NCI-H187 treated with DMSO at 0.1 percent for 48 hours (cell line): ENCODE measurements at places on chromosomes 12 and 14.

GRCh38 chr12:53232646-53233461 lies 845 bp upstream of the RARG start:
- DNase-seq, result no peak

DNA sequence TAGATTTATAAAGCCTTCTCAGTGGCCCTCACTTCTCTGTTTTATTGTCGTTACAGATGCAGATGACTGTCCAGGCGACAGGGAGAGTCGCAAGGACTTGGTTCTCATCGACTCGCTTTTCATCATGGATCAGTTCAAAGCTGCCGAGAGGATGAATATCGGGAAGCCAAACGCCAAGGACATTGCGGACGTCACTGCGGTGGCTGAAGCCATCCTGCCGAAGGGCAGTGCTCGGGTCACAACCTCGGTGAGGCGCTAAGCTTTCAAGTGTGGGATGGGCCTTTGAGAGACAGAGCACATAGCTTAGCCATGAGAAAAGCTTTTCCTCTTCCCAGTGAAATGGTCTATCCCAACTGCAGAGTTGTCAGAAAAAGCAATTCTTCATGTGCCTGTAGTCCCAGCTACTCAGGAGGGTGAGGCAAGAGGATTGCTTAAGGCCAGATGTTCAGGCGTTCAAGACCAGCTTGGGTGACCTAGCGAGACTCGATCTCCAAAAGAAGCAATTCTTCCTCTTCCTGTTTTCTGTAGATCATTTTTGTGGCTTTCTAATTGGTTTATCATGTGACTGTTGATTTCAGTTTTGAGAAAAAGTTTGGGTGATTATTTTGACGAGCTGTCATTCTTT lies 56.4 kb downstream of the EP400 start:
- no peak for DNase-seq

GRCh38 chr12:47935184-47935583 lies 28.2 kb upstream of the TMEM106C start:
- no peak for DNase-seq

DNA sequence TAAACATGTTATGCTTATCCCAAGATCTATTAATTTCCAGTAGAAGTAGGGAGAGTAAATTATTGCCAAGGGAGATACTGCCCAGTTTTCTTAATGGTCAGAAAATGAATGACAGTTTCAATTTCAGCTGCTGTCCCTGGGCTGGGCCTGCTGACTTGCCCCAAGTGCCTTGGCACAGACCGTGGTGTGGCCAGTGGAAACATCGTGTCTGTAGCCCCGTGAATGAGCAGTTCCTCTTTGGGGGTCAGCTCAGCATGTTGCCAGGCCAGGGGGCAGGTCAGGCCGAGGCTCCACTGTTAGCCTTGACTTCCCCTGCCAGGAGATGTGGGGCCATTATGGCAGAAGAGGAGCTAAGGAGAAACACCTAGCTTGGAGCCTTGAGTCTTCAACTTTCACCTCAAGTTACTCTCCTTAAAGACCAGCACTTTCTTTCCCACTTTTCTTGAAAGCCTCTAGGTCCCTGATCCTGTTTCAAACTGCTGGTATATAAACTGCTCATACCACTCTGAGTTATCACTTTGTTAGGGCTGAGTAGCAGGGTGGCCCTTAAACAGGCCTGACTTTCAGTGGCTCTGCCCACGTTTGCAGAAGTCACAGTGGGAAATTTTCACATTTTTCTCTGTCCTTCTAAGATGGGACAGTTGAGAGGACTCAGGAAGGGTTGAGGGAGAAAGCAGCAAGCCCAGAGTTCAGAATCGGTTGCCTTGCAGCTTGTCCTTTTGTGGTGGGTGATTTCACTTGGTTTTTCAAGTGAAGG lies 73.2 kb downstream of the SUSD6 start:
- DNase-seq, result no peak

GRCh38 chr12:118964988-118965387 lies 16.4 kb upstream of the SRRM4 start:
- DNase-seq, result peak; percentile 98

DNA sequence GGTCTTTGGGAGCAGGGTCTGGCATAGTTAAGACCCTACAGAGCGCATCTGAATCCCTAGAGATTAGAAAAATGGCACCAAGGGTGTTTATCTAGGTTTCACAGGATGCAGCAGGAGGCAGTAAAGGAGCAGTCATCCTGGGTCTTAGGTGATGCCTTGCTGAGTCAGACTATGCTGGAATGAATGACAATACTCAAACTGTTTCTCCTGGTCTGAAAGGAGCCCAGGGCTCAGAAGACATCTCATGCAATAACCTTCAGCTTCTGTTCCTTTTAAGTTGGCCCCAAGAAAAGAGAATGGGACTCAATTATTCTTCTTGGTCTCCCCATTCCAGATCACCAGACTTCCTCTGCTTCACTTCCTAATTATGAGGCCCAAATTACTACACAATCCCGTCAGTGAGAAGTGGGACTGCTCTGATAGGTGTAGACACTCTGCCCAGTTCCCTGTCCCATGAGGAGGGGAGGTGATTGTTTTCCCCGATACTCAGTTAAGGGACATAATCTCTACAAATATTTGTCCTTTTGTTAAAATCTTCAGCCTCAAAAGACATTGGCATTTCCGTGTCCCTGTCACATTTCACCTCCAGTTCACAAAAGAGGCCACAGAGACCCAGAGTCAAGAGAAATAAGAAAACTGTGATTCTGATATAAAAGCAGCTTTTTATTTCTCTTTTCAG lies 14.8 kb upstream of the APOF start:
- no peak for DNase-seq

- DNase-seq, result no peak
These were observed 37.9 kb upstream of the GNG2 start for GRCh38 chr14:51822499-51822898.

DNA sequence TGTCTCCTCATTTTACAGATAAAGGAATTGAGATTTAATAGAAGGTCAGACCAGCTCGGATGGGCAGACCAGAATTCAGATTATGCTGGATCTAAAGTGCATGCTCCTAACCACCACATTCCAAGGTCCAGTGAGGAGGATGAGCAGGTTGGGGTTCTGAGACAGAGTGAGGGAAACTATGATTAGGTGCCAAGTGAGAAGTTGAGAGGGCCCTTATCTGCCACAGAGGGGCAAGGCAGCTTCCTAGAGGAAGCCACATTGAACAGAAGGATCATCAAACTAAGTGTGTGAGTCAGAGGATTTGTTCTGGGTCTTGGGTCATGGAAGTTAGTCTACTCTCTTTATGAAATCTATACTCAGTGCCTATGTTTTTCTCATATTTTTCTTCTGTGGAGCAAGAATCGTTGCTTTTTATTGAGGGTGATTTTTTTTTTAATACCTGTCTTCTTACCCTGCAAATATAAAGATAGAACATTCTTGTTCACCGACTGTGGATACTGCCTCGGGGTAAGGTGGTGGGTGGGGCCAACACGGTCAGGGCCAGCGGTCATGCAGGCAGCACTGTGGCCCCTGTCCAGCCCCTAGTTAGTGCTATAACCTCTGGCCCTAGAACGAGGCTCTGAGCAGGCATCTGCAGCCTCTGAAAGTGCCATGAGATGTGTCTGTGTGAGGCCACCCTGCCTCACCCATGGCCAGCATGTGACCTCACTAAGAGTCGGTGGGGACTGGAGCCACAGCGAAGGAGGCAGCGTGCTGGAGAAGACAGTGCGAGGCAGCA lies 55.6 kb upstream of the PTHLH start:
- DNase-seq, result no peak

DNA sequence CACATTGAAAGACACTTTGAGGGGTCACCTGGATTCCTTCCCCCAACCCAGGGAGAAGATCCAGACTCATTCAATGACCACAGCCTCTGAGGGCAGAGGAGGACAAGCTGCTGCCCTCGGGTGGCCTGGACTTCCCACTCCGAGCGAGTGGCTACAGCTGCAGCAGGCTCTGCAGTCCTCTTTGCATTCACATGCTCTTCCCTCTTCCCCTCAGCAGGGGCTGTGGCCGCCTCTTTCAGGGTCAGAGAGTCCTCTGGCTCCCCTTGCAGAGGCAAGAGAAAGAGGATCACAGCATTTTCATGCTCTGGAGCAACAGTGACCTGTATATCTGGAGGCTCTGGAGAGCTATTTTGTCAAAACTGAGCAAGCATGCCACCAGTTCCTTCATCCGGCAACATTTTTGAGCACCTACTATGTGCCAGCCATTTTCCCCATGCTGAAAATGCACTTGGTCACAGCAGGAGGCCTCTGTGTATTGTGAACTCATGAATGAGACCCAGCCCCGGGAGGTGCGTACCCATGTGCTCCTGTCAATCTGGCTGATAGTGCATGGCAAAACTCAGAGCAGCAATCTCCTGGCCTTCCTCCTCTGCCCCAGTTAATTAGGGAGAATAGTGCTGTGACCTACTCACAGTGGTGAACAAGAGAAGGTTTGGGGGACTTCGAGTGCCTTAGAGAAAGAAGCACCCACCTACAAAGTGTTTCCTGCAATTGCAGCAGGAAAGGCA lies 42.9 kb upstream of the KCNA5 start:
- no peak for DNase-seq

GRCh38 chr12:114412307-114412706 lies 6.4 kb upstream of the TBX5 start:
- DNase-seq, result no peak

DNA sequence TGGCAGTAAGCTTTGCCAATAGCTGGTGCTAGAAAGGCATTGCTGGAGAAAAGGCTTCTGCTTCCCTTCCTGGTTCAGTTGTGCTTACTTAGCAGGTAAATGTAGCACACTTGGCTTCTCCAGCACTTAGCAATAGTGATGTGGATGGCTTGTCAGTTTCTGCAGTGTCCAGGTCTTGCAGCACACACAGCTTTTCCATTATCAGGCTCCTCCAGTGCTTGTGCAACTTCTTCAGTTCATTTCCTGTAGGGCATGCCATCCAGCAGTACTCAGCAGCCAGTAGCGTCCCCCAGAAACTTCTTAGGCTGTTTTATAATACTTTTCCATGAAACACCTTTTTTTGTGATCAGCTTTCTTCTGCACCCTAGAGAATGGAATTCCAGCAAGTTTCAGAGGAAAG lies 154.6 kb downstream of the SLC6A15 start:
- no peak for DNase-seq

DNA sequence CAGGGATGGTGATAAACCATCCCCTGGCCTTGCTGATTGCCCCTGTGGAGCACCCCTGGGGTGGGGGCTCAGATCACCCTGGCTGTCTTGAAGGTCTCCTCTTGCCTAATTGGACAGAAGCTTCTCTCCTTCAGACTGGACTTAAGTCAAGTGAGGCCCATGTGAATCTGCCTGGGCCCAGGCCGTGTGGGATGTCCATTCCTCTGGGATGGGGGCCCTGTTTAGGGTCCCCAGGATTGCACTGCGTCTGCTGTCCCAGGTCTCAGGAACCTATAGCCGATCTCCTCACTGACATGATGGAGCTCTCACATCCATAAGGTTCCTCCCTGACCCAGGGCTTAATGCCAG lies 20.2 kb downstream of the SERPINA1 start:
- DNase-seq, result no peak

GRCh38 chr14:87805315-87805723 lies 187.7 kb downstream of the GALC start:
- DNase-seq, result no peak

DNA sequence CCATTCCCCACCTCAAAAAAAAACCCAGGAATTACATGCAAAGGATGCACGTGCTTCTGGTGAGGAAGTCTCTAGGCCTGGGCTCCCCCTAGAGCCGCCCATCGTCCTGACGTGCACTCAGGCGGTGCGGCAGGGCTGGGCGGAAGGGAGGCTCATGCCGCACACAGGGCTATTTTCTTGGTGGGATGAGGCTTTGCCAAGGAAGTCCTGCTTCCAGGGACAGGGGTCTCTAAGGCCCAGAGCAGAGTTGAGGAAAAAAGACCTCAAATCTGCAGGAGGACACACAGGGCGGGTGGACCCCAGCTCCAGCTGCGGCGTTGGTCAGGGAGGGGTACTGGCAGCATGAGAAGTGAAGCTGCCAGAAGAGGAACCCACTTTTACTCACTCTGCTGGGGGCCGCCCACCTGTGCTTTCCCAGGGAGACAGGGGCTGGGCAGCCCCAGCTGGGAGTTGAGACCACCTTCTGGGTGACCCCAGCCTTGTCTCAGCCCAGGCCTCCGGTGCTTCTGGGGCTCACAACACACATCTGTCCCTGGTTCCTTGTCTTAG lies 4.2 kb downstream of the RHOF start:
- DNase-seq, result no peak

GRCh38 chr14:52251724-52252123 lies 15.8 kb upstream of the PTGDR start:
- no peak for DNase-seq

DNA sequence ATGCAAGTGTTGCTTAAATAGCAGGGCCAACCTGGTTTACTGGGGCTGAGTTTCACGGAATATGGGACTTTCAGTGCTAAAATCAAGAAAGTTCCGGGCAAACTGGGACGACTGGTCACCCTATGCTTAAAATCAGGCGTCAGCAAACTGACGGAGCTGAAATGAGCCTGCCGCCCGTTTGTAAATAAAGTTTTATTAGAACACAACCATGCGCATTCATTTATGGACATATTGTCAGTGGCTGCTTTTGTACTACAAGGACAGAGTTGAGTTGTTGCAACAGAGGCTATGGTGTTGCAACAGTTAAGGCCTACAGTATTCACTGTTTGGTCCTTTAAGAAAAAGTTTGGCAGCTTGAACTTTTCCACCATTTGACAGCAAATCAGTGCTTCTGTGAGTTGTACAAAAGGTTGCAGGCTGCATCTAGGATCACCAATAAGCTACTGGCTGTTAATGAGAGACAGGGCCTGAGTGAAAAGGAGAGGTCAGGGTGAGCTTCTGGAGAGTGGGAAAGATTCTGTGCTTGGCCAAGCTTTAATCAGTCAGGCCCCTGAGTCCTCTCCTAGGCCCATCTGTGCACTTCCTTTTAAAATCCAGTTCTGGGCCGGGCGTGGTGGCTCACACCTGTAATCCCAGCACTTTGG lies 13.3 kb downstream of the SELPLG start:
- no peak for DNase-seq

DNA sequence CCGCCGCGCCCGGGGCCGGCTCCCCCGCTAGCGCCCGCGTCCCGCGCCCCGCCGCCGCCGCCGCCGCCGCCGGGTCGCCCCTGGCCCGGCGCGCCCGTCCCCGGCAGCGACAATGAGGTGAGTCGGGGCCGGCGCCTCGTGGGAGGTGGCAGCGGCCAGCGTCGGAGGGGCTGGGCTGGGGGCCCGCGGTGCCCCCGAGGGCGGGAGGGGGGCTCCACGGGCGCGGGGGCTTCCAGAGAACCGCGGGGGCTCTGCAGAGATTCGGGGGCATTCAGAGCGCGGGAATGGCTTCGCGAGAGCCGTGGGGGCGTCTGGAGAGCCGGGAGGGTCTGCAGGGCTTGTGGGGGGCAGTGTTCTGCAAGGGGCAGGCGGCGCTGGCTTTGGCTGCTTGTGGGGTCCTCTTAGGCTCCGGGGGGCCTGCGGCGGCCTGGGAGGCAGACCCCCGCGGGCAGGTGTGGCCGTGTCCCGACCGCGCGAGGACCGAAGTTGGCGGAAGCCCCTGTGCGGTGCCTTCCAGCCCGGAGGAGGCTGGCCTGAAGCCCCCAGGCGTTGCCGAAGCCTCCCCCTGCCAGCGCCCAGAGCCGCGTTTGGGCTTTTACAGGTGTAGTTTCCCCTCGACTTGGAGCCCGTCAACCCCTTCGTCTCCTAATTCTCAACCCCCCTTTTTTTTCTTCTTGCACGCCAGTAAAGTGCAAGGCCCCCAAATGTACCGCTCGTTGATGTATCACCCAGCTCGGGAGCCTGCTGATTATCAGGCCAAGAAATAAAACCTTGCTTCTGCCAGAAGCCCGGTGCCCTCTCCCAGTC lies 93.1 kb upstream of the EVL start:
- no peak for DNase-seq

GRCh38 chr14:101273091-101273490 lies 288.2 kb upstream of the DIO3 start:
- DNase-seq, result no peak

- no peak for DNase-seq
These were observed 38.0 kb upstream of the RIN3 start for GRCh38 chr14:92475451-92476187.
